ENCODE measurements at places on chromosomes 11 and 22.
A peak's percentile ranks its signal among the peaks of the same experiment; 100 is the strongest.

- no peak for DNase-seq
Observed at GRCh38 chr11:75705541-75705940, 12.1 kb upstream of the MOGAT2 start.

DNA sequence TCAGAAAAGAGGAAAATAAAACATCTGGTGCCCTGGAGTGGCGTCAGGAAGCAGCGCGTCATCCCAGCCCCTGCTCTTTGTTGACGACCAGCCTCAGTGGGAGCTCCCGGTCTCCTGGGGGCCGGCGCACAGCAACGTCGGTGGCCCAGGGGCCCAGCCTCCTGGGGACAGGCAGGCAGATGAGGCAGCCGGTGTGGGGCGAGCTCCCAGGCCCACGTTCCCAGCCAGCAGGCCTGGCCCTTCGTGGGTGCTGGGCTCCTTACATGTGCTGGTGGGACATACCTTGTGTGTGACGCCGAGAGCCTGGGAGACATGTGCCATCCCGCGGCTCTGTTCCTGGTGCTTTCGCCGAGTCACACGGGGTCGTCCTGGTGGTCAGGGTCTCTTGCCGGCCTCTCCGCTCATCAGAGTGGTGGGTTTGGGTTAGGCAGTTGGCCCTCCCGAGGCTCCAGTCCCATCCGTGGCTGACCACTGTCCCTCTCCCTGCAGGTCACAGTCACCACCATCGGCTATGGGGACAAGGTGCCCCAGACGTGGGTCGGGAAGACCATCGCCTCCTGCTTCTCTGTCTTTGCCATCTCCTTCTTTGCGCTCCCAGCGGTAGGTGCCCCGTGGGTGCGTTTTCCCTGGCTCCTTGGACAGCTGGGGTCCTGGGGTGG, 116.7 kb downstream of the KCNQ1OT1 start:
- peak; percentile 65 for DNase-seq

GRCh38 chr11:73189723-73190556, 28.1 kb upstream of the P2RY2 start:
- DNase-seq: no peak

DNA sequence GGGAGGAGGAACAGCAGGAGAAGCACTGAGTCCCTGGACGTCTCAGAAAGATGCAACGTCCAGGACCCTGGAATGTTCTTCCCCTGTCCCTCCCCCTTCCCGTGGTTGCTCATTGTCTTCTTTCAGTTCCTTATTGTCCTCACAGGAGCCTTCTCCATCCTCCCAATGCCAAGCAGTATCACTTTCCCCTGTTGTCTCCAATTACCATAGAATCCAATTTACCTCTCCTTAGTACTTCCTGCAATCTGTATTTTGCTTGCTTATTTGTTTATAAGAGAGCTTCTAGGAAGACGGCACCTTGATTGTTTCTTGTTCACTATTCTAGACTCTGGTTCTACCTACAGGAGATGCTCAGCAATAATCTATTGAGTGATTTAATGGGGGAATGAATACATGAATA, 1273.7 kb downstream of the LRRC4C start:
- DNase-seq: no peak

DNA sequence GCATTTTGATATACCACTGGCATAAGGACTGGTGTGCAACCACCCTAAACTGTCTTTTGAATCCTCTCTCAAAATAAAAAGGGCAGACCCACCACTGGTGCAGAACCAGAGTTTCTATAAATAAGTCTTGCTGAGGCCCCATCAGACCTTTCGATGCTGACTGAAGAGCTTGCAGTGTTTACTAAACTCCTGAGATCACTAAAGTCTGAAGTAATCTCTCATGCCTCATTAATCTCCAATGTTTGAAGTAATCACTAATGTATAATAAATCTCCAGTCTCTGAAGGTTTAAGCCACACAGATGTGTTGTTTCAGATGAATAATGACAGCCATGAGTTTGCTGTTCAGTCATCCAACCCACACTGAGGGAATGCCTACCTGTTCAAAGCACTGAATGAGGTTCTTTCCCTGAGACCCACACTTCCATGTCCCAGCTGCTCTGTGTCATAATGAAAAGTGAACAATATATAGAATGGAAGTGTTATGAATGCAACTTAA, 50.6 kb upstream of the DEUP1 start:
- no peak for DNase-seq

GRCh38 chr22:27380855-27381254, 420.7 kb downstream of the MN1 start:
- DNase-seq: no peak

DNA sequence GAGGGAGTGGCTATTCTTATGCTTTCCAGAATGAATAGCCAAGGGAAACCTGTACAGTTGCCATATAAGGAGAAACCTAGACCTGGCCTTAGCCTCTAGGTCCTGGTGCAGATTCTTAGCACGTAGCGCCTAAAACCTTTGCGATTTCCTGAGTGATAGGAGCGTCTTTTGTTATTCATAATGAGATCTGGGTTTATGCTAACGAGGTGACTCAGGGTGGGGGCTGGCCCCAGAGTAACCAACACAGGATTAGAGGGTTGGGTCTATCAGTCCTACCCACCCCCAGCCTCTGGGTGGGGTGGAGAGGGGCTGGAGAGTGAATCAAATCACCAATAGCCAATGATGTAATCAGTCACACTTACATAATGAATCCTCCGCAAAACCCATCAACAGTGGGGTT, 73.4 kb upstream of the PARVG start:
- no peak for DNase-seq

DNA sequence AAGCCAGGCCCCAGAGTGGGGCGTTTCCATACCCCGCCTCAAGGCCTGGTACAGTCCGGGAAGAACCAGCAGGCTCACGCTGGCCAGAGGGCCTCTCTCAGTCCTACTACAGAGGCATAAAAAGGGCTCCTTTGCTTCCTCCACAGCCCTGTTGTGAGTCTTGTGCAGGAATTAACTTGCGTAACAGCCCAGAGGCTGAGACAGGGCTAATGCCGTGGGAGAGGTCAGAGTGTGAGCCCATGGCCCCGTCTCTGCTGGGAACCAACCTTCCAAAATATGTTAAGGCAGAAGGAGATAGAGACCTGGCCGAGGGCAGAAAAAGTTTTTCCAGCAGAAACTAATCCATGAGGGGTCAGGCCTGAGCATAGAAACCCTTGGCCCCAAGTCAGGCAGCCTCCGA, 19.9 kb upstream of the TMEM184B start:
- no peak for DNase-seq

GRCh38 chr11:67364783-67365722, 8.3 kb downstream of the CLCF1 start:
- no peak for DNase-seq

DNA sequence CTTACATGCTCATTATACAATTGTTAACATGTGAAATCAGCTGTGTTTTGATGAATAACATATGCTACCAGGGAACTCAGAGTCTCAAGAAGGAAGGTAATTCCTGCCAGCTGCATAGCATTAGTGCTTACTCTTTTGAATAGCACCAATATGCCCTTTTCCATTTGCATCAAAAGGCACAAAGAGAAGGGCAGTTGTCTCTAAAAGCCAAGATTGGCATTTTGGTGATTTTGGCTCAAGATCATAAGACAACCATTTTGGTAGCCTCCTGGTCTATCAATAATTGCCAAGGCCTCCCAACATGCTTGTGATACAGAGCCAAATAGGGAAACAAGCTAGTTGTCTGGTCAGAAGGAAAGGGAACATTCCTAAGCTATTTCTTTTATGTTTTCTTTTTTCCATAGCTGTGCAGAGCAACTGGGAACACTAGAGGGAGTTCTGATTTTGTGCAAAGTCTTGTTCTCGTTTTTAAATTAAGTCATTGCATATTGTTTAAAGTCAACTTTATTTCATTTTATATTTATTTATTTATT, 416.7 kb upstream of the CHORDC1 start:
- no peak for DNase-seq

GRCh38 chr11:68004551-68005335, 846 bp upstream of the UNC93B1 start:
- no peak for DNase-seq

- DNase-seq: no peak
Observed at GRCh38 chr11:96075532-96075959, 151.6 kb upstream of the MTMR2 start.

GRCh38 chr11:108405706-108406105, 61.6 kb downstream of the C11orf65 start:
- DNase-seq: no peak

DNA sequence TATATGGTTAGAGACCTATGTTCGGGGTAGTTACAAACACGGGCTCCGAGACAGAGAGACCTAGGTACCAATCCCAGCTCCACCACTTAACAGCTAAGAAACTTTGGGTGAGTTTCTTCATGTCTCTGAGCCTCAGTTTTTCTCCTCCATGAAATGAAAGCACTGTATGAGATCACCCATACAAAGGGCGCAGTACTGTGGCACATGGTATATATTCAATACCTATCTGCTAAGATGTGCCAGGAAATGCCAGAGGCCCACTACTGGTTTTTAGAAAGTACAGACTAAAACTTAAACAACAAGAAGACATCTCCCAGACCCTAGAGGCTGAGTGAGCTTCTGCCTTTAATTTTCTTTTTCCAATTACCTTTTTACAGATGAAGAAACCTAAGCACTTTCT, 69.5 kb downstream of the SLC1A2 start:
- no peak for DNase-seq

GRCh38 chr11:20880094-20880493, 210.7 kb downstream of the NELL1 start:
- no peak for DNase-seq
